AG08395 (cell line): ENCODE measurements at places on chromosomes 1 and 21.

DNA sequence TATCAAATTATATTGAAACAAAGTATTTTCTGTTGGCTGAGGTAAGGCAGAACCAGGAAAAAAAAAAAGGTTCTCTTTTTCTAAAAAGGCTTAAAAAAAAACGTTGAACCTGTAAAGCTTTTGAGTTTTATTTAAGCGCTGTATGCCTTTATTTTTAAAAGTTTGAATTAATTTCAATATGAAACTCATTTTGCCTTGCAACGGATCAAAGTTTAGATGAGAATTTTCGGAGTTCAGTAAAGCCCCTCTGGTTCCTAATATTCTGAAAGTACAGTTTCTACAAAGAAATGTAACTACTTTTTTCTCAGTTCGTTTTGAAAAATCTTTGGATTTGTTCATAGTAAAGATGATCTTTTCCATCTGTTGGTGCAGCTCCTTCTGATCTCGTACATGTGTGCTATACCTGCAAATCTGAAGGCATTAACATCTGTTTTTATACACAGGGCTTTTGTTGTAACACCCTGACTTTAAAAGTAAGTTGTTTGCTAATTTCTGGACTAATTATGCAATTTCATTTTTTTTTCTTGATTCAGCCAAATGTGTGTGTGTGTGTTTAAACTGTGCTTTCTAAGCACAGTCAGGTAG is 1.7 kb downstream of the ZBTB18 start:
- no peak for DNase-seq

- no peak for DNase-seq
Measured at GRCh38 chr1:162916821-162917613, 56.0 kb upstream of the CCDC190 start.

GRCh38 chr1:113701429-113701828 is 57.9 kb downstream of the PHTF1 start:
- no peak for DNase-seq

- DNase-seq = peak; percentile 94
Measured at GRCh38 chr1:178629252-178630154, 95.5 kb upstream of the RALGPS2 start.

GRCh38 chr1:59697150-59697800 is 117.5 kb upstream of the HOOK1 start:
- no peak for DNase-seq

- DNase-seq = peak; percentile 27
Measured at GRCh38 chr1:17857996-17858395, 102.9 kb downstream of the ACTL8 start.

DNA sequence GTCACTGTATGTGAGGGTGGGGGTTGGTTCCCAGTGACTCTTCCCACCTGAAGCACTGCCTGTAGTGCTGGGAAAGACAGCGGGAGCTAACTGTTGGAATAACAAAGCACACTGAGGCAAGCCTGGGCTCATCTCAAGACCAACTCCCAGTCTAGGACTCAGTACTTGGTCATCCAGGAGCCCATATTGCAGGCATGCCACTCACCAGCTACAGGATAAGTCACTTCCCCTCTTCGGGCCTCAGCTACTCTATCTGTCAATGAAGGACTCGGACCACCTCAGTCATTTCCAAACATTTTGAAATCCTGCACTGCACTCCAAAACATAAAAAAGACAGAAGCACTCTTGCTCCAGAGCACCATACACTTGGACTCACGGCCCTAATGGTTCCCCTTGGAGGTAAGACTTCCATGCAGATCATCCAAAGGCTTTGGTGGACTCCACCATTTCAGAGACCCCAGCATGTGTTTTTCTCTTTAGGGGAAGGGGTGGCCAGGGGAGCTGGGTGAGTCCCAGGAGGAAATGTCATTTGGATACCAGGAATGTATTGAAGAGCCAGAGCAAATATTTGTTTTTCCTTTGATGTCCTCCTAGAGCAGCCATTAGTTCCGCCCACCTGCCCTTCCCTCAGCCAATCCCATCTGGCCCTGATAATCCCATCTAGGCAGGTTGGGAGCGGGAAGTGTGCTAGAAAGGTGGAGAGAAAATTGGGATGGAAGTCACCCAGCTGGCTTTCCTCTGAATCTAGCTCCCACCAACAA is 3.1 kb downstream of the NUAK2 start:
- DNase-seq = no peak

GRCh38 chr1:248906753-248907661 is 972 bp downstream of the PGBD2 start:
- no peak for DNase-seq

- no peak for DNase-seq
Measured at GRCh38 chr1:203031467-203031866, 5.2 kb downstream of the PPFIA4 start.

- DNase-seq = no peak
Measured at GRCh38 chr1:208410409-208410808, 166.2 kb upstream of the PLXNA2 start.

- no peak for DNase-seq
Measured at GRCh38 chr1:84985365-84985764, 11.5 kb downstream of the MCOLN2 start.

DNA sequence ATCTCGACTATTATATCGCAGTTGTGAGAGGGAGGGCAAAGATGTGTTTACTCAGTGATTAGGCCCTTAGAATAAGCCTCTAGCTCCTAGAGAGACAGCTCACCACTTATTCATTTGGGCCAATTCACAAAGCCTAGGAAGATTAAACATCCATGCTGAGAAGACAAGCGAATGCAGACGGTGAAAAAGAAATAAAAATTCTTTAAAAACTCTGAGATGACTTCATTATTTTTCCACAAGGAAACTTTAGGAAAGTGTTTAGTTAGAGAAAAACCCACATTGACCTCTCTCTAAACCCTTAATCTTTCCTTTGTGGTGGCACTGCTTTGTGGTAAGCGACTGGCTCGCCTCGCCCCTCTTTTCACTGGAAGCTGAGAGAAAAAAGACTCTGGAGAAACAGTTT is 146.8 kb upstream of the DMRTA2 start:
- DNase-seq = no peak

DNA sequence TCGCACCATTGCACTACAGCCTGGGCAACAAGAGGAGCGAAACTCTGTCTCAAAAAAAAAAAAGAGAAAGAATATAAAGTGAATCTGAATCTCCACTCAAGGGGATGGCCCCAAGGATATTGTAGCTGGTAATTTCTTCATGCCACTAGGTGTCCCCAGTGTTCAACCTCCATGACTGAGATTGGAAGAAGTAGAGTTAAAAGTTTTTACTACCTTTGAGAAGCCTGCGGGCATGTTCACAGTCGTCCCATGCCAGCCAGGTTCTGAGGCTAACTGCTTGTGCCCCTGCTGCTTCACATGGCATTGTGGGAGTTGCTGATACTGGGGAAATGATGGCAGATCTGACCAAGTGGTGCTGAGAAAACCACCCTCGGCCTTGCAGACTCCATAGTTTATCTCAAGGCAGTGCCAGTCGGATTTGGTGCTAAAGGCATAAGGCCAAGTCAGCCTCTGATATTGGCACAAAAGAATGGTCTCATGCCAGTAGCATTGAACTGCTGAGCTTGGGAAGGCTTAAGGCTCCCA is 10.8 kb upstream of the SHISA4 start:
- DNase-seq = peak; percentile 64

GRCh38 chr1:21869620-21870121 is 57.6 kb downstream of the LDLRAD2 start:
- DNase-seq = peak; percentile 98

DNA sequence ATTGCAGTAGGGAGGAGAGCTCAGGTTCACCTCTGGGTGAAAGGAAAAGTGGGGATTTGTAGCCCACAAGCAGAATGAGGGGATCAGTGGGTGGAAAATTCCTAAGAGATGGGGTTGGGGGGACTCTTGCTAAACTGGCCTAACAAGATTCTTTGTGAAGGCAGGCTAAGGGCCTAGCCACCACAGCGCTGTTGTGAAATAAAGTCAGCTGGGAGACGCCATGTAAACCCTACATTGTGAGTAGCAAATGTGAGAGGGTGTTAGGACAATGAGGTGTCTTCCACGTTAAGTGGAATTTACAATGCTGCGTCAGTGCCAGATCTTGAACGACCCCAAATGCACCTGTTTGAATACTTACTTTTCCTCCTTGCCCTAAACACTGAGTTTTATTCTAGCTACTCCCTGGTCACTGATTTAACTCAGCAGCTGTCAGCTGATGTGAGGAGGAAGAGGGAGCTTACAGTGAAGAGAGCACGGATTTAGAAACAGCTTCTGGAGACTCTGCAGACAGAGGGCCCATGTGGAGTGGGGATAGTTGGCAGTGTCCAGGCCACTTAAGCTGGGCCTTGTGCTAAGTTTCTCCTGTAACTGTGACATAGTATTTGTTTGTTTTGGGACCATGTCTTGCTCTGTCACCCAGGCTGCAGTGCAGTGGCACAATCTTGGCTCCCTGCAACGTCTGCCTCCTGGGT is 17.3 kb downstream of the PDPN start:
- DNase-seq = no peak

GRCh38 chr1:158494796-158495195 is 22.8 kb downstream of the OR10R2 start:
- no peak for DNase-seq

- DNase-seq = no peak
Measured at GRCh38 chr1:222417264-222417663, 130.6 kb downstream of the HHIPL2 start.

DNA sequence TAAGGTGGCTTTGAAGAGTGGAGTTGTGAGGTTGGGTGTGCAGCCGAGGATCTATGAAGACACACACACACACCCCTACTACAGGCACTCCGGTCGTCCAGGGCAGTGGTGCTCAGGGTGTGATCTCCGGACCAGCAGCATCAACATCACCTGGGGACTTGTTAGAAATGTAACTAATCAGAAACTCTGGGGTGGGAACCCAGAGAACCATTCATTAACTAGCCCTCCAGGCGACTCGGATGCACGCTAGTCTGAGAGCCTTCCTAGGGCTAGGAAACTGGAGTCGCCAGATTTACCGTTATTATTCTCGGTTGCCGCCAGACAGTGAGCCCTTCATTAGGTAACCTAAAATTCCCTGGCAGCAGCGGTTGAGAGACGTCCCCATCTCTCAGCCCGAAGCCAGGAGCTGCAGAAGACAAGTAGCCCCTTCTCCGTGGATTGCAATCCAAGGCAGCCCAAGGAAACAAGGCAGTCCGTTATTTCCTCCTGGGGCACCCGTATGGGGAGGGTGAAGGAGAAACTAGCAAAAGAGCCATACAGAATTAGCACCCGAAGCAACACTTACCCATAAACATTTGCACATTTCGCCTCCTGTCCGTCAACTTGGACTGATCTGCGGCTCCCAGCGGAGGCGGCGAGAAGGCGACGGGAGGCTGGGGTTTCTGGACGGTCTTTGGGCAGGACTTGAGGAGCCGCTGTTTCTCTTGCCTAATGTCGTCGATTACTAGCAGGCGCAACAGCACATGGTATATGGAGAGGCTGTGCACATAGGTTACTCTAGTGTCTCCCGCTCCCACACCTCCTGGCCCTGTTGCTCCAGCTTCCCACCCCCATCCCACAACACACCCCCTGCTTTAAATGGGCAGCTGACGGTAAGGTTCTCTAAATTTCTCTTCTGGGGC is 2.9 kb upstream of the CCN1 start:
- DNase-seq = peak; percentile 54

GRCh38 chr1:34786521-34787325 is 5.7 kb downstream of the GJB3 start:
- peak; percentile 83 for DNase-seq

- peak; percentile 45 for DNase-seq
Measured at GRCh38 chr1:207026104-207026534, 6.4 kb downstream of the C1orf116 start.

DNA sequence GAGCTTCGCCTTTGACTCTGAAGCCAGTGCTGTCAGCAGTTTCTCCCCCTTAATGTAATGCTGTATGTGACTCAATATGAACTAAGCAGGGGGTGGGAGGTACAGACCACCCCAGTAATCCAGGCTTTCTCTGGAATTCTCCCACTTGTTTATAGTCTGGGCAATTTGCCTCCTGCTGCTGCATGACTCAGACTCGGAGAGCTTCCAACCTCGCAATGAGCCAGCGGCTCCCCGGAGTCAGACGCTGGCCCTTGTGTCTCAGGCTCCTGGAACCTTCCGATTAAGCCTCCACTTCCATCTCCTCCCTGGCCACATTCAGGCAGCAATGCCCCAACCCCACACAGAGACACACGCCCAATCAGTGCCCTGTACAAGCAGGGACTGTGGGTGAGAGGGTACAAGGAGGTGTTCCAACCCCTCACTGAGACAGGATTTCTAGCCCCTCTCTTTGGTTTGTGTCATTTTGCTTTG is 471.7 kb upstream of the VAMP3 start:
- DNase-seq = peak; percentile 92
